ENCODE measurements at places on chromosomes 16 and 17.

DNA sequence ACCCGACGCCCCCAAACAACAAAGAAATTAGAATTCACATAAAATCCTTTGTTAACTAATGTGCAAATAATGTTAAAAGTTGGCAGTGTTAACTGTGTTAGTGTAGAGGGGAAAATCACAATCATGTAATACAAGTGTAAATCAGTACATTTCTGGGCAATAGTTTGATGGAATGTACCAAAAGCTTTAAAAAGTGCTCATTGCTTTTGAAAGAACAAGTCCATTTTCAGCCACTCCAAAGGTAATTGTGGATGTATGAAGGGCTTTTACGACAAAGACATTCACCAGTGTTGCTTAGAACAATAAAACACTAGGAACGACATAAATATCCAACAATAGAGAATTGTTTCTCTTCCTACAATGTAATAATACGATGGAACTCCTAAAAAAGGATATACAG is 9.1 kb downstream of the GLOD4 start:
- DNase-seq = no peak

DNA sequence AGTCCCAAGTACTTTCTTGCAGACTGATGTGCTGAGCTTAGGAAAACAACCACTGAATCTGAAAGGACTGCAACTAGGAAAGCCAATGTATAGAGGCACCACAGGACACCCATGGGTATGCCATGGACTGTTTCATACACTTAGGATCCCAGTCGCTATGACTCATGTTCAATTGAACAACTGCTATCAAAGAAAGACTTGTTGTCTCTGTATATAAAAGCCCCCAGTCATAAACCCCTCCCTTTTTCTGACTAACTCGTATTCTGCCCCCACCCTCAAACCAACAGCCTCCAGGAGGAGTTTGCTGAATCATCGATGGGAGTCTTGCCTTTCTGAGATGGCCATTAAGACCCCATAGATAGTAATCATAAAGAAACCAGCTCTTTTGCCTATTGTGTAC is 205.4 kb downstream of the ANKFN1 start:
- DNase-seq = no peak

DNA sequence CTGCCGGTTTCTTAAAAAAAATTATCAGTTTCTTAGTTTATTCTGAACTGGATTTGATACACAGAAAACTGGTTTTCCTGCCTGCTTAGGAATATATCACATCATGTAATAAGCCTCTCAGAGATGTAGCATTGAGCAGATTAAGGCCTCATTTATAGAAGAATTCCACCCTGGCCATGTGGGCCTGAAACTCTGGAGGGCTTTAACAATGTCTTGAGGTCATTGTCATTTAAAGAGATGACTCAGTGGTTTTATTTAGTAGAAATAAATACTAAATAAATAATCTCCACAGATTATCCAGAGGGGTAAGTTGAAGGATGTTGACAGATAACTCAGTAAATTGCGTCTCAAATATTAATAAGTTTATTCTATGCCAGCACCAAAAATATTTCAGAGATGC is 56.9 kb downstream of the PRKCA start:
- no peak for DNase-seq

DNA sequence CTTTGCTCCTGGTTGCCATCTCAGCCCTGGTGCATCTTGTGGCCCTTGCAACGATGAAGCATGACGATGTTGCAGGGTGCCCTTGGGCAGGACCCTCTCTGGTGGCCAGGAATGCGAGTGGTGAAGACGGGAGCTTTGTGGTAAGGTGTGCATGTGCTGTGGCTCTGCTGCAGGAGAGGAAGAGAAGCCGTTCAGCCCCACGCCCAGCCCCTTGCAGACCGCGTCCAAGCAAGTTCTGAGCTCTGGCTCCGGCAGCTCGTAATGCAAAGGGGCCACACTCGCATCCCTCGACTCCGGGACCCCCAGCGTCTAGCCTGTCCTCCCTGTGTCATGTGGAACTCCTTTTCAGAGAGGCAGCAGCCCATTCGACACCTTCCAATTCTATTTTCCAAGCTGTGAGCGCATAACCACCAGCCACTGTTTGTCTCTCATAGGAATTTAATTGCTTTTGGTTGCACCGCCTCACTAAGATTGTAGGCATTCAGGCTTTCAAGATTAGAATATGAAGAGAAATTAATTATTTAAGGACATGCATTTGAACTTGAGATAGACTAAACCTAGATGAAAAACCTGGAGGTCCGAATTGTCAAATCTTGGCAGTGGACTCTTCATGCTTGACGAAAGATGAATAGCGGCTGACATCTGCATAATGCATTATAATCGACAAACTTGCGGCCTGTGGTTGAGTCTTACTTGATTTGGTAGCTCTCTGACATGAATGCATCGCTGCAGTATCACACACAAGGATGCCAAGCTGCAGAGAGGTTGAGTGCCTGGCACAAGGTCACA is 21.1 kb upstream of the KCNG4 start:
- no peak for DNase-seq

DNA sequence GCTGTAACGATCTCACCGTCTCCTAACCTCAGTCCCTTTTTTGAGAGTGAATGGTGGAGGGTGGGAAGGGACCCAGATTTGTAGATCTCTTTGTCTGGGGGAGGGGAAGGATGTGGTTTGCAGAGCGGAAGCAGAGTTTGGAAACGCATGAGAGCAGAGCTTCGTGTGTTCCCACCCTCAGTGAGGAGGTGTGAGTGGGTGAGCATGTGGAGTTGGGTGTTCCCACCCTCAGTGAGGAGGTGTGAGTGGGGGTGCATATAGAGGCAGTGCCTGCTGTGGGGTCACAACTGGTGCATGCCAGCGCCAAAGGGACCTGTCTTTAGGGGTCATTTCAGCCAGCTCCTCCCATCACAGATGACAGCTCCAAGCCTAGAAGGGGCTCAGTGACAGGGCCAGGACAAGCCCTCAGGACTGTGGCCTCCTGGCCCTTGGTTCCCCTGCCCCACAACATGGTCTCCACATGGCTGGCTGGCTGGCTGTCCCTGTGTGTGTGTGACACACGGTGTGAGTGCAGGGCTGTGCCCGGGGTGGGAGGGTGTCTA is 1.8 kb upstream of the CISD3 start:
- peak; percentile 50 for DNase-seq

- no peak for DNase-seq
Measured at GRCh38 chr17:68431661-68432071, 25.6 kb downstream of the WIPI1 start.

GRCh38 chr17:70919241-70919640 is 749.9 kb downstream of the KCNJ2 start:
- no peak for DNase-seq

GRCh38 chr16:24773771-24774427 is 44.4 kb downstream of the TNRC6A start:
- DNase-seq = no peak

GRCh38 chr17:48642843-48643696 is 16.9 kb upstream of the HOXB9 start:
- no peak for DNase-seq

- DNase-seq = no peak
Measured at GRCh38 chr17:73232587-73233373, 28.9 kb downstream of the CPSF4L start.

- no peak for DNase-seq
Measured at GRCh38 chr16:8199390-8199789, 390.9 kb downstream of the TMEM114 start.

DNA sequence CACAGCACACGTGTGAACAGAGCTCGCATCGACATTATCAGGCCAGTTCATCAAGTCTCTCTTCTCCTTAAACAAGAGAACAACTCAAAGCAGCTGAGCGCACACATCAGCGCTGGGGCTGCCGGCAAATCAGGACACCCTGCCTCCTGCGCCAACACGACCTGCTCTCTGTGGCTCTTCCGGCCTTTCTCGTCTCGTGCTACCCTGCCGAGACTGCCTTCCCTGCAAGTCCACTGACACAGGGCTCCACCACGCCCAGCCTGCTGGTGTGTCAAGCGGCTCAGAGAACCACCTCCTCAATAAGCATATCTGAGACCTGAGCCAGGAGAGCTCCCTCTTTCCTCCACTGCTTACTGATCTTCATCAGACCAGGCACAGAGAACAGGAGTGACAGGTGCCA is 96.9 kb downstream of the ZNF778 start:
- no peak for DNase-seq

- no peak for DNase-seq
Measured at GRCh38 chr16:75758215-75758614, 31.9 kb upstream of the CPHXL start.

- no peak for DNase-seq
Measured at GRCh38 chr16:75550211-75550662, 5.8 kb downstream of the TMEM231 start.

GRCh38 chr16:72590151-72590937 is 418.4 kb upstream of the PMFBP1 start:
- no peak for DNase-seq

GRCh38 chr16:84460406-84461028 is 43.9 kb downstream of the MEAK7 start:
- DNase-seq = no peak

DNA sequence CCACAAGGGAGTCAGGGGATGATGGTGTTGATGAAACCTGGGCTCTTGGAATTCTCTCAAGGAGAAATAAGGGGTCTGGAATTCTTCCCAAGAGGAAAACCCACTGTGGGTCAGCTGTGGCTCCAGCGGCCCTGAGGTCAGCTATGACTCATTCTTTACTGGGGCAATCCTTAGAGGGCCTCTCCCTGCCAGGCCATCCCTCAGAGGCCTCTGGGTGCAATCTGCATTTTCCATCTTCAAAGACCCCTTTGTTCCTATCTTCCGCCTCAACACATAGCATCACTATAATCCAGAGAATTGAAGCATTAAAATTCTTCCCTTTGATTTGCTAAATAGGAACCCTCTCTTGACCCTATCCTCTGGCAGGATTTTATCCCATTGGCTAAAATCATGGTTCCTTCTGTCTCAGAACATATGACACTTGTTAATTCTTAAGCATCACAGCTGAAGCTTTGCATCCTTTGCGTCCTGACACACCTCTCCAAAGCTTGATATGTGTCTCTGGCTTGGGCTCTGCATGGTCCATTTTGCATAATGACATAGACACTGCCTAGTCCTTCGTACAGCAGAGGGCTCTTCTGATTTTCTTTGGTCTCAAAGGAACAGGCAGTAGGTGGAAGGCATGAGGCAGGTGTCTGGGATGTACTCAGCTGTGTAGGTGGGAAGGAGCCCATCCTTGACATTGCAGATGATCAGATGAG is 4.4 kb upstream of the KRT37 start:
- no peak for DNase-seq

GRCh38 chr17:32875230-32875917 is 1.6 kb downstream of the MYO1D start:
- DNase-seq = no peak

- no peak for DNase-seq
Measured at GRCh38 chr17:77684803-77685798, 273.4 kb upstream of the TNRC6C start.

DNA sequence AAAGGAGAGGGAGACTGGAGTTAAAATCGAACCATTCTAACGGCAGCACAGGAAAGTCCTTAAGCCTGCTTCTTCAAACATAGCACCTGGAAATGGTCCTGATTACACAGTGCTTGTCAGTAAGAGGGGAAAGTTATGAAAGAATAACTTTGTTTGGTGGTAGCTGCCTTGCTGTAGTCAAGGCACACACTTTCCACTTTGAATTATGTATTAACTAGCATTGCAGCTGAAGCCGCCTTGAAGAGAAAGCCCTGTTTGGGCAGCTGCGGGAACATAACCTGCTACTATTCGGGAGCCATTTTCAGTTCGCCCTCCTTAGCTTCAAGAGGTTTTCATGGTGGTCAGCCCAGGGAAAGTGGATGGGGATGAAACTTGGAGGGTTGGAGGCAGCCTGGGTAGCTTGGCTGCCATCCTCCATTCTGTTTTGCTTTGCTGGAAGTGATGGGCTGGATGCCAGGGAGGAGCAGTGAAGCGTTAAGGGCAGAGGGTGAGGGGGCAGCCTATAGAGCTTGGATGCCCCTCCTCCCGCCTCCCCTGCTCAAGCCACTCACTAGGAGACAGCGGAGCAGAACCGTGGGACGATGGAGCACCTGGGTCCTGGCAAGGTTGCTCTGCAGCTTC is 5.3 kb upstream of the HAS3 start:
- DNase-seq = no peak

DNA sequence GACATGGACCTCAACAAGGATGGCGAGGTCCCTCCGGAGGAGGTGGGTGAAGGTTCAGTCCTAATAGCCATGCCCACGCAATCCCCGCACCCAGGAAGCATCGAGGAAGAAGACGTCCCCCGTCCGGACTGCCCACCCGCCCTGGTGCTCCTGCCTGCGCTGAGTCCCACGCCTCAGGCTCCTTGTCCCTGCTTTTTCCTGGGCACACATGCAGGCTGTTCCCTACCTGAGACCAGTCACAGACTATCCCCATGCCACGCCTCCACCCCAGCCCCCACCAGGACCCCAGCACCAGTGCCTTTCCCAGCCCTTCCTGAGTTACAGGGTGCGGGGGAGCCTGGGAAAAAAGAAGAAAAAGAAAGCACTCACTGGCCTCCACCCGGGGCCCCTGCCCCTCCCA is 9.0 kb downstream of the FKBP10 start:
- DNase-seq = no peak

DNA sequence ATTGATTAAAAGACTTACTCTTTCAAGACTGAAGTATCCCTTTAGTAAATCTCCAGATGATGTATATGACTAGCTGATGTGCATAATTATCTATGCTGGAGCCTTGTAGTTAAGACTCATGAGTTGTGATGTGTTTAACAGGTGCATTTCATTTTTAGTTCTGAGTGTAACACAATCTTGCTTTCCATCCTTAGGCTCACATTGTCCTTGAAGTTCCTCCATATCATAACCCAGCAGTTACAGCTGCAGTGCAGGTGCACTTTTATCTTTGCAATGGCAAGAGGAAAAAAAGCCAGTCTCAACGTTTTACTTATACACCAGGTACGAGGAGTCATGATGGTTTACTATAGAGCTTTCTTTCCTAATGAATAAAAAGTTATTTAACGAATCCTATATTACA is 52.9 kb downstream of the ESRP2 start:
- no peak for DNase-seq

GRCh38 chr16:9114112-9114511 is 22.7 kb downstream of the HAPSTR1 start:
- no peak for DNase-seq

DNA sequence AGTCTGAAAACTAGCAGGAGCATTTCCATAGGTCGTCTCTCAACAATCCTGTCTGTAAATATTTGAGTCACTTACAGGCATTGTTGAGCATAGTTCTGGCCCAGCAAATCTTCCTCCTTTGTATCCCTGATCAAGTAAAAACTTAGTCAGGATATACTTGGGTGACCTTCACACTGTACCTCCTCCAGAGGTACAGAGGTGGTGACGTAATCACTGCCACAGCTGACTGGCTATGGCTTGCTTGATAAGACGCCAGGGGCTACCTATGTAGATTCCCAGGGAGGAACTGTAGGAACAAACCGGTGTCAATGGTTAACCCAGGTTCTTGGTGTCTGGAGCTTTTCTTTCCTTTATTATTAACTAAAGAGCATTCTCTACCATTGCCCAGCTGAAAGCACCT is at the start of gene KCNJ16:
Gene KCNJ16, plus strand, starts transcription at position 270 of the 400 bp plus-strand sequence. CDS start 56,863 bp downstream, outside the sequence.
- no peak for DNase-seq

DNA sequence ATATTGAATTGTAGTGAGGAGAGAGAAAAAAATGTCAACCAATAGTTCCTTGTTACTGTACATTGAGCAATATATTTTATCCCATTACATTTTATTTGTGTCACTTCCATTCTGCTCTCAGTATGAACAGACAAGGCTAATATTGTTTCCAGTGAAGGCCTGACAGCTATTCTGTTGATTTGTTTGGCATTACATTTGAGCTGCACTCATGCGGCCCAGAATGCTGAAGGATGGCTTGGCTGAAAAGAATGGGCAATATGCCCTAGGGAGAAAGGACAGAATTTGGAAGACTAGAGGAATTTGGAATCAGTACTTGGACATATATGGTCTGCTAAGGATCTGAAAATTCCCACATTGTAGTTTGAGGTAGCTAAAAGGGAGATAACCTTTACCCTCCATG is 1294.4 kb downstream of the CDH8 start:
- no peak for DNase-seq

GRCh38 chr17:29042679-29043538 is at the start of gene PIPOX:
Gene PIPOX, plus strand, starts transcription at chr17:29043141. Its CDS starts 85 bp downstream, at chr17:29043226.
- DNase-seq = no peak

Measured in stimulated activated CD8-positive, alpha-beta memory T cell treated with anti-CD3 and anti-CD28 coated beads, Interleukin-4, amount 100 ng/mL, for 1 hour (primary cell).